ENCODE measurements at places on chromosomes 1 and 21.

- DNase-seq, result no peak
Measured at GRCh38 chr1:196477262-196477661, 131.0 kb downstream of the KCNT2 start.

GRCh38 chr1:40519517-40519916 lies 10.9 kb downstream of the EXO5 start:
- DNase-seq, result no peak

GRCh38 chr1:241351841-241352240 lies 5.2 kb downstream of the RGS7 start:
- no peak for DNase-seq

DNA sequence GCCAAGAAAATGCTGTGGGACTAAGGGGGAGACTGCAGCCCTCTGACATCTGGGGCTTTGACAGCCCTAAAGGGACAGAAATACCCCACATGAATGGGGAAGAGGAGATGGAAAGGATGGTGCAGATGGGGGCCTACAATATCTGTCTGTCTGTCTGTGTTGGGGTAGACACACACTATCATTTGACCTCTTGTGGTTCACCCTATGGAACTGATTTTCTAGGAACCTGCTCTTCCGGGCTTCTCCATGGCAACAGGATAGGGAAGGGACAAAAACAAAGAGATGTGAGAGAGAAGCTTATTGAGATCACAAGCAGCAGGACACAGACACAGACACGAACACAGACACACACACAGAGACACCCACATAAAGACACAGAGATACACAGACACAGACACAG lies 17.1 kb downstream of the KIF21B start:
- DNase-seq, result no peak

DNA sequence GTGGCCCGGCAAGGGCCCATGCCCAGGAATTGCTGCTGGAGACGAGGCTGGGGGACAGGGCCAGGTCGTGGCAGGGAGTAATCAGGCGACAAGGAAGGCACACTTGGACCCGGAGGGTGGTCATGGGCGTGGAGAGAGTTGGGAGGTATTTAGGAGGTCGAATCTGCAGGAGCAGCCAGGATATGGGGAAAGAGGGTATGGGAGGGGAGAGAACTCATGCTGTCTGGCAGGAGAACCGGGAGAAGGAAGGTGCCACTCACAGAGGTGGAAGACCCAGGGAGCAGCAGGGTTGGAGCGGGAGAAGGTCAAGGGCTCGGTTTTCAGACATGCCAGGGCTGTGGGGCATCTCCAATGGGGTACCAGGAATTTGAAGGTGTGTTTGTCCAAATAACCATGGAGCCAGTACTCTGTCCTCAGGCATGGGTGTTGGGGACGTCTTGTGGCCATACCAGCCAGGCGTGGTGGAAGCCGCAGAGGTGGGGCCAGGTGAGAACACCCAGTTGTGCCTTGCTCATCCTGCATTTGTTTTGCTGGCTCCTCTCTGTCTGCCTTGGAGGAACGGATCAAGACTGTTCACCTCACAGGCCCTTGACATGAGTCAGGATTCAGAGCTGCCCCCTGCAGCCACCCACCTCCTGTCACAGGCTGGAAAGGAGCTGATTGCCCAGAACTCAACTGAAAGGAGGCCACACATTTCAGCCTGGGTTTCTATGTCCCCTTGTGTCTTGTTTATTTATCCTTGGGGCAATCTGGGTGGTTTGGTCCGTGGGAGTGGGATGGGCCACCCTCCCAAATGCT lies 111.6 kb downstream of the SPSB1 start:
- no peak for DNase-seq

GRCh38 chr1:241999026-241999425 lies at the start of gene MAP1LC3C:
MAP1LC3C (minus strand) TSS chr1:241999098; CDS start chr1:241999008, 90 bp downstream.
- no peak for DNase-seq

All from stimulated activated CD4-positive, alpha-beta T cell treated with anti-CD3 and anti-CD28 coated beads, Interleukin-12 subunit alpha, Interleukin-12 subunit beta, amount 100 ng/mL, for 48 hours (primary cell).